ENCODE measurements at places on chromosomes 16 and 17.

GRCh38 chr17:17626151-17626805, 34.8 kb upstream of the PEMT start:
- peak; percentile 67 for DNase-seq

DNA sequence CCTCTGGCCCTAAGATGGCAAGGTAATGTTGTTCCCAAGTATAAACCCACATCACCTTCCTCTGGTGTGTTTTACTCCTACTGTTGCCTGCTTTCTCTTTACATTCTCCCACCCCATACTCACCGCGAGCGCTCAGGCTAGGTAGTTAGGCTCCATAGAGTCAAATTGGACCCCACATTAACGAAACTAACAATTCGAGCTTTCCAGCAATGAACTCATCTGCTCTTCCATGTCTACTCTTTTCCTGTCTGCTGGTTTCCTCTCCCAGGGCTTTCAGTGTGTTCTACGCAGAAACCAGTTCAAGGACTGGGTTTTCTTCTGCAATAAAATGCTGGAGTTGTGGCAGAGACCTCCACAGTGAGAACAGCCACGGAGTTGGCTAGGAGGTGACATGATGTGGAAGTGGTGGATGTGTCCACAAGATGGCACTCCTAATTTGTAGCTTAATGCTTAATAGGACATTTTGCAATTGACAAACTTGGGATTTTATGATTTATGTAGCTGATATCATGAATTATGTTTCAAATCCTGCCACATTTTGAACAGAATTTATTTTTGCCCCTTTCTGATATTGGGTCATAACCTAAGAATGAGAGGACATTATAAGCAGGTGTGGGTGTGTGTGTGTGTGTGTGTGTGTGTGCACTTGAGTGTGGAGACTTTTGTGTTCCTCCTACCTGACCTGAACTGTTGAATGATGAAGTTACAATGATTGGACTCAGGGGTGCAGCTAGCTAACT, 2.2 kb upstream of the UQCRC2 start:
- DNase-seq: no peak

DNA sequence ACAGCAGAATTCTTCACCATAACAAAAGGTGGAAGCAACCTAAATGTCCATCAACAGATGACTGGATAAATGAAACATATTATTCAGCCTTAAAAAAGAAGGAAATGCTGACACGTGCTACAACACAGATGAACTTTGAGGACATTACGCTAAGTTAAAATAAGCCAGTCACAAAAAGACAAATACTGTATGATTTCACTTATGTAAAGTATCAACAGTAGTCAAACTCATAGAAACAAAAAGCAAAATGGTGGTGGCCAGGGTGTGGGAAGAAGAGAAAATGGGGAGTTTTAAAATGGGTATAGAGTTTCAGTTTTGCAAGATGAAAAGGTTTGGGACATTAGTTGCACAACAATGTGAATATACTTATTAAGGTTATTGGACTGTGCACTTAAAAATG, 49.8 kb upstream of the MTMR4 start:
- DNase-seq: no peak

- DNase-seq: no peak
Observed at GRCh38 chr17:47719411-47720152, 13.5 kb upstream of the TBX21 start.

- DNase-seq: no peak
Observed at GRCh38 chr17:30926516-30926915, 4.8 kb downstream of the ADAP2 start.

DNA sequence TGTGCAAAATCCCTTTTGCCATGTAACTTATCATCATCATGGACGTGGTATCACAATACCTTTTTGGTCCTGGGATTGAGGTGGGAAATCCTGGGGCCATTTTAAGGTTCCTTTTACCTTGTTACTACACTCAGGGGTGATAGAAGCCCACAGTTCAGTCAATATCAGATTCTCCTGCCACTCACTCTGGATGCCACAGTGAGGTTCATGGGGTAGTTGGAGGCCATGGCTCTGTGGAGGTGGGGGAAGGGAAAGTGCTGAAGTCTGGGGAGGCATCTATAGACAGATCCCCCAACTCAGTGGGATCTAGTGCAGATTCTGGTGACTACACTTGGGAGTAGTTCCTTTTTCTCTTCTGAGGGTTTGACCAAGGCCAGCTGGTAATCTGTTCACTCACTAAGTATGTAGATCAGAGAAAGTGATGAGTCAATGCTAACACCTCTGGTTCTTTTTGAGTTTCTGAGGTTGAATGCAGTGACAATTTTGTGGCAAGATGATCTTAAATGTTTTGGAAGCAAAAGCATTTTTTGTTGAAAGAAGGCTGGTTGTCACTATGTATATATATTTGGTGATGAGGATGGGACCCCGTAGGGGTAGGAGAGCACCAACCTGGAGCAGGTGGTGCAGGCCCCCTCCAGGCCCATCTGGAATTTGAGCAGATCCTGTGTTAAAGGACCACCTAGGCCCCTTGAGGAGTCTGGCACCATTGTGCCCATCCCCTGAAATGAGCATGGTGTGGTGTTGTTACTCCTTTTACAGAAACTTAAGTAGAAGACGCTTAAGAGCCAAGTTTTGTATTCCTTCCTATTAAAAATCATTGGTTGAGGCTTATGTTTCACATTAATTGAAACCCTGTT, 18.8 kb upstream of the IRF8 start:
- DNase-seq: no peak

DNA sequence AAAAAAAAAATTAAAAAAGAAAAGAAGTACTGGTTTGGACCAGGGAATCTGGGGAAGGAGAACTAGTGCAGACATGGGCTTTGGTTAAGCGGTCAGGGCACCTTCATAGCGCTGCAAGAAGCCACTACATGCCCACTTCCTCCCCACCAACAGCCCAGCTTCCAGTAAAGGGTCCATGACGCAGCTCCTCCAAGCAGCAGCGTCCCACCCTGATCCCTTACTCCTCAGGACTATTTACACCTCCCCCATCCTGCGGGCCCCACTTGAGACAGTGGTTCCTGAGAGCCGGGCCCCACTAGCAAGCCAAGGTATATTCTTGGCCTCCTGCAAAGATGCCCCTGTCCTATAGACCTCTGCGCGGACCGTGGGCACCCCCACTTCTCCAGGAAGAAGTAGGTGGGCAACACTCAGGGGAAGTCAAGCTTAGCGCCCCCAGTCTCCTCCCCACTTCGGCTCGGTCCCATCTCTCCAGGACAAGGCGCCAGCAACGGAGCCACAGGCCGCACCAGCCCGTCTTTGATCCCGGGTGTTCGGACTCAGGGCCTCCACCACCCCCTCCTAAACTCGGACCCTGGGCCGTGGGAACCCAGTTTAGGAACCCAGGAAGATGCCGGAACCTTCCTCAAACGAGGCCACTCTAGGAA, 913 bp upstream of the PRR14 start:
- no peak for DNase-seq

DNA sequence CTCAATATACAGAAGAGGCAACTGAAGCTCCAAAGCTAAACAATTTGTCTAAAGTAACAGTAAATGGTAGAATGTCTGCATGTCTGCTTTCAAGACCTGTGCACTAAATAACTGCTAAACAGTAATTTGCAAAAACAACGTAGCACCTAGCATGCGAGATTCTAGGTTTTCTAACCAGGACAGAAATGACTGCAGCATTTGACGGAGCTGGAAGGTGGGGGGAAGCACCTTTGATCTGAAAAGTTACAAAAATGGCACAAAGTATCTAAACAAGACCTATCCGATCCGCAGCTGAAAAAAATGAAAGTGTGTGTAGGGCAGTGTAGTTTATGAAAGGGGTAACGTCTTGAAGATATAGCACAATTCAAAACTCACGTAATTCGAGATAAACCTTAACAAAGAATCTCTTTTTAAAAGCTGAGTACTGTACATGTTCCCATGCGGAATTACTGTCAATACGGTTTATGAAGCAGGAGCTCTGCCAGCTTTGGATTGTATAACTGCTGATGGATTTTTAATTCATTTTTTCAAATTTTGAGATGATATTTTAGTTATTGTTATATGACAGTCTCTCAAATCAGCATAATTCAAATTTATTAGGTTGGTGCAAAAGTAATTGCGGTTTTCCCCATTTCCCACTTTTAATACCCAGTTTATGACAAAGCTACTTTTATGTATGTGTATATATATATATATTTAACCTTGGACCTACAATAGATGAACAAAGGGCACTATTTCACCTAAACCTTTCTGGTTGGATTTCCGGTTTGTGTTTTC, 1.2 kb upstream of the WIPI1 start:
- DNase-seq: no peak

DNA sequence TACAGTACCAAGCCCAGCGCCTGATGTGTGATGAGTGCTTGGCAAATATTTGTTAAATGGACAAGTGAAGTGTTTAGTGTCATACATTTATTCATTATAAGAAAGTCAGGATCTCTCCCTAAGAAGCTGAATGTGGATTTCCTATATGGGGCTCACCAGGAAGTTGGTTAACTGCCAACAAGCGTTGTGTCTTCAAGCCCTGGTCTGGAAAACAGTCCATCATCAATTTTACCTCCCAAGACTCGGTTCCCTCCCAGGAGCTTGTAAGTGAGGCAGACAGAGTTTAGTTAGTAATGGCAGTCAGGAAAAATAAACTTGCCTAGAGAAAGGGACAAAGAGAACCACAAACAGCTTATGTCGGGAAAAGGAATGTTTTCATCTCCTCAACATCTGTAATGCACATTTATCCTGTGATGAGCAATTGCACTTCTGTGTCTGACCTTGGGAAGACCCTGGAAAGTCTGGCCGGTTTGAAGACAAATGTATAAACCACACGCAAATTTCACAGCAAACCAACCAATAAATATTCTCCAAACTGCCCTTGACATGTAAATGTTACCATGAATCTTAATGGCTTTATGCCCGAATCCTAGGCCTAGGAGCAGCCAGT, 28.3 kb downstream of the C16orf95 start:
- DNase-seq: no peak

DNA sequence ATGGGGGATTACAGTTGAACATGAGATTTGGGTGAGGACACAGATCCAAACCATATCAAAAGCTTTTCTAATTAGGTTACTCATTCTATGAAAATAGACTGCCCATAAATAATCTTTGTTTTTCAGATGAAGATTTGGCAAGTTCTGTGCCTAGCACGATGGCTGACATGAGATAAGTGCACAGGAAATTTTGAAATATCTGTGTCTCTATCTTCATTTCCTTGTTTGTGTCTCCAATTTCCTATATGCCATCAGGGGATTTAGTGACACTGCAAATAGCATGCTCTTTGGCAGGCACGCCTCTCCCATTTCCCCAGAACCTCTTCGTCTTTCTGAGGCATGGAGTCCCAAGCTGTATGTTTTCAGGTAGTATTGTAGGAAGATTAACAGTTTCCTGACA, 544.6 kb downstream of the CDH13 start:
- no peak for DNase-seq

- no peak for DNase-seq
Observed at GRCh38 chr17:35597604-35598003, 10.5 kb downstream of the AP2B1 start.

- DNase-seq: no peak
Observed at GRCh38 chr17:67033613-67034012, 10.7 kb upstream of the CACNG1 start.

GRCh38 chr17:8254881-8255280, 5.8 kb downstream of the PFAS start:
- DNase-seq: no peak

All from ELF-1 (cell line).